GM19239 (cell line): ENCODE measurements at places on chromosomes 2 and 18.

DNA sequence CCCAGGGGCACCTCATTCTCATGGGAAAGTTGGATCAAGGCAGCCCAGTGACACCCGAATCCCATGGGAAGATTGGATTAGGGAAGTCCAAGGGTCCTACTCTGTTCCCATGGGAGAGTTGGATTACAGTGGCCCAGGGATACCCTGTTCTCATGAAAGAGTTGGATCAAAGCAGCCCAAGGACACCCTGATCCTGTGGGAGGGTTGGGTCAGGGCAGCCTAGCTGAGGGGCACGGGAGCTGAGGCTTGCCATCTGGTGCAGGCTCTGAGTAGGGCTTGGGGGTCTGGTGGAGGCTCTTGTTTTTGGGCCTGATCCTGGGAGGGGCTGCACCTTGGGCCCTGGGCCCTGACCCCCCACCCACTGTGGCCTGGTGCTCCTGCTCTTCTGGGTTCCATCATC is 87.1 kb downstream of the ACKR3 start:
- no peak for DNase-seq

DNA sequence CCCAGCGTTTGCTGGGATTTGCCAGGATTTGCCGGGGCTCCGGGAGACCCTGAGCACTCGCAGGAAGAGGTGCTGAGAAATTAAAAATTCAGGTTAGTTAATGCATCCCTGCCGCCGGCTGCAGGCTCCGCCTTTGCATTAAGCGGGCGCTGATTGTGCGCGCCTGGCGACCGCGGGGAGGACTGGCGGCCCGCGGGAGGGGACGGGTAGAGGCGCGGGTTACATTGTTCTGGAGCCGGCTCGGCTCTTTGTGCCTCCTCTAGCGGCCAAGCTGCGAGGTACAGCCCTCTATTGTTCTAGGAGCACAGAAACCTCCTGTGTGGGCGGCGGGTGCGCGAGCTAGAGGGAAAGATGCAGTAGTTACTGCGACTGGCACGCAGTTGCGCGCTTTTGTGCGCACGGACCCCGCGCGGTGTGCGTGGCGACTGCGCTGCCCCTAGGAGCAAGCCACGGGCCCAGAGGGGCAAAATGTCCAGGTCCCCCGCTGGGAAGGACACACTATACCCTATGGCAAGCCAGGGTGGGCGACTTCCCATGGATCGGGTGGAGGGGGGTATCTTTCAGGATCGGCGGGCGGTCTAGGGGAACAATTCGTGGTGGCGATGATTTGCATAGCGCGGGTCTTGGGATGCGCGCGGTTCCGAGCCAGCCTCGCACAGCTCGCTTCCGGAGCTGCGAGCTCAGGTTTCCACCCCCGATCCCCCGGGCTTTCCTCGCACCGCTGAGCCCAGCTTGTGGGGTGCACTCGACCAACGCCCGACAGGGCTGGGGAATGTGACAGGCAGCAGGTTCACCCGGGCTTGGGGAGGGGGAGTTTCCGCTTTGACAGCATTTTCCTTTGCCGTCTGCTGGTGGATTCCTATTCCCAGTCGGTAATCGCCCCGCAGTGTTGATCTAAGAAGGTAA is 2.8 kb downstream of the ONECUT2 start:
- DNase-seq: no peak

DNA sequence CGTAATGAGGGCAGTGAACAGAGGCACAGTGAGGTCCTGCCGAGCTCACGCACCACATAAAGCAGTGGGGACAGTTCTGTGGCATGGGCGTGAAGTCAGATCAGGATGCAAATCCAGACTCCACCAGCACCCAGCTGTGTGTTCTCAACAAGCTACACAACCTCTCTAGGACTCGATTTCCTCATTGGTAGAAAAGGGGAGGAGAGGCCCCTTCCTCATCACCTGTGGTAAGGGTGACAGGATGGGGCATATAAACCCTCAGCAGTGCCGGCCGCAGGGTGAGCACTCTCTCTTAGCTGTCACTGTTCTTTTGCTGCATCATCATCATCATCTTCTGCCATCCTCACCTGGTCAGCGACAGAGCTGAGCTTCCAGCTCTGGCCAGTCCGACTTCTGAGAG is 54.8 kb downstream of the C2orf76 start:
- no peak for DNase-seq

DNA sequence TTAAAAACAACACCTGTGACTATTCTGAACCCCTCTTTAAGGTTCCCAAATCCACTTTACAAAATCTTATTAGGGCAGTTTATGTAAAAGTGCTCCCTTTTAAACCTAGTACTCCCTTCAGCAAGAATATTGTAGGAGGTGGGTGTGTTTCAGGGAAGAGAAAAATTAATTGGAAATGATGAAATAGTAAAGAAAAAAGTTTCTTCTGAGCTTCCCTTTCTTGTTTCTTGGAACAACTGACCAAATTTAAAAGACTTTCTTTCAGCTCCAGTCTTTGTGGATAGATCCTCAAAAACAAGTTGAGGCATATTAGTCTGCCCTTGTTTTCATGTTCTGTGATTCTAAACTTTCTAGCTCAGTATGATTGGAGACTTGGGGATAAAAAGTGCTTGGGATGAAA is 3.0 kb downstream of the VWA3B start:
- DNase-seq: no peak

DNA sequence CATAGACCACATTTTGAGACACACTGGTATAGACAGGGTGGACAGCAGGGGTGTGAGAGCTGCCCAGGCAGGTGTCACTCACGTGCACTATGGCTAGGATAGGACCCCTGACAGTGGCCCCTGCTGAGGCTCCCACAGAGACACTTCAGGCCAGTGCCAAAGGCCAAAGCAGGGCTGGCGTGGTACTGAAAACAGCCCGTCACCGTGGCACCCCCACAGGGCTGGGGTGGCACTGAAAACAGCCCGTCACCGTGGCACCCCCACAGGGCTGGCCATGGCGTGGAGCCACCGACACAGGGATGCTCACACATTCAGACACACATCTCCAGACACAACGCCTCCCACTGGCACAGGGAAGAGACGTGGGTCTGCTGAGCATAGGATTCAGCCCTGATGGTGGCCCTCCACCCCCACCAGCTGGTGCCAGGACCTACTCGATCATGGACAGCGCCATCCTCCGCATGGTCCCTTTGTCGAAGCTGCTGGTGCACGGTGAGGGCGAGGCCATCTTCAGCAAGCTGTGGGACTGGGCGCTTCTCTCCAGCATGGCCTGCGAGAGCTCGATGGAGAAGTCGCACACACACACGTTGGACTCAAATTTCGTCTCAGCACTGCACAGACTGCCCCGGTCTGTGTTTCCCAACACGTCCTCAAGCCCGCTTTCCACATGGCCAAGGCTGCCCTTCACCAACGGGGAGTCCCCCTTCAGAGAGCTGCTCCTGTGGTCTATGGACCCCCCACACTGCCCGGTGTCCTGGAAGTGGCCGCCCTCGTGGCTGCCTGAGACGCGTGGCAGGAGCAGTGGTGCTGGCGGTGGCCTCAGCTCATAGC is 34.1 kb downstream of the ANKMY1 start:
- no peak for DNase-seq

DNA sequence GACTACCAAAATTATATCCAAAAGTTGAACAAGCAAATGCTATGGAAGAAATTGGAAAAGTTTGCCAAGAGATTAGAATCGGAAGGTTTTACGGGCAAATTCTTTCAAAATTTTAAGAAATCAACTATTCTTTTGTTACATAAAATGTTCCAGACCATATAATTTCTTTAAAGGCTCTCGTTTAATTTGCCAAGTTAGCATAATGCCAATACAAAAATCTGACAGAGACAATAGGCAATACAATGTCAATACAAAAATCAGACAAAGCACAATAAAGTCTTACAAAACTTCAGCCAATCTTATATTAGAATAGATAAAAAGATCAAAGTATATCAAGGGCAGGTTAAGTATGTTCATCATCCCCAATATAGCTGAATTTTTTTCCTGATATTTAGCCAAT is 224.2 kb downstream of the BCL11A start:
- no peak for DNase-seq
